ENCODE measurements at places on chromosomes 13 and 19.
A peak's percentile ranks its signal among the peaks of the same experiment; 100 is the strongest.

GRCh38 chr19:32224371-32225244 lies 120.8 kb upstream of the ZNF507 start:
- peak; percentile 72 for DNase-seq

DNA sequence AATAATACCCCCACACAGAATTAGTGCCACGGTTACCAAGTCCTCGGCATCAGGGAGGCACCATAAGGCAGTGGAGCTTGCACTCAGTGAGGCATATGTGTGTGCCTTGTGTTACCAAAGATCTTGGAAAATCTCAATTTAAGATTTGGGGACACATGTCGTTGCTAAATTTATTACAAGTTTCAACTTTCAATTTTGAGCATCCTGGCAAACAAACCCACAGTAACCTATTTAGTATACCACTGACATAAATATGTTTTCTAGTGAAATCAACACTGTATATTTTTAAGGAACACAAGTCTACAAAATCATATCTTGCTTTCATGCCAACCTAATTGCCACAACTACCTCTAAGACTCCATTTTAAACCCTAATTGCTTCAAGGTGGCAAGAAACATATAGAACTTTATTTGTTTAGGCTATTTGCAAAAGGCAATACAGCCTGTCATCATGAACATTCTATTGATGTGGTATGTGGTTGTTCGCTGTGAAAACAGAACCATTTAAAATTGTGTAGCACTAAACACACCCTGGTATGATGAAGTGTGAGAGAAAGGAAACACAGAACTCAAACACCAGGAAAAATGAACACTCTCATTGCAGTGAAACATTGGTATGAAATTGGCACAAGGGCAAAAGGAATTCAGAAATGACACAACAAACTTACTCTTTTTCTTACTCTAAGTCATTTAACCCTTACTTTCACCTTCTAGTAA lies 531.1 kb downstream of the IRS2 start:
- no peak for DNase-seq

GRCh38 chr19:56972291-56972841 lies 131.8 kb upstream of the PEG3 start:
- DNase-seq: no peak

- no peak for DNase-seq
Measured at GRCh38 chr19:47111682-47112165, 1.9 kb downstream of the ZC3H4 start.

DNA sequence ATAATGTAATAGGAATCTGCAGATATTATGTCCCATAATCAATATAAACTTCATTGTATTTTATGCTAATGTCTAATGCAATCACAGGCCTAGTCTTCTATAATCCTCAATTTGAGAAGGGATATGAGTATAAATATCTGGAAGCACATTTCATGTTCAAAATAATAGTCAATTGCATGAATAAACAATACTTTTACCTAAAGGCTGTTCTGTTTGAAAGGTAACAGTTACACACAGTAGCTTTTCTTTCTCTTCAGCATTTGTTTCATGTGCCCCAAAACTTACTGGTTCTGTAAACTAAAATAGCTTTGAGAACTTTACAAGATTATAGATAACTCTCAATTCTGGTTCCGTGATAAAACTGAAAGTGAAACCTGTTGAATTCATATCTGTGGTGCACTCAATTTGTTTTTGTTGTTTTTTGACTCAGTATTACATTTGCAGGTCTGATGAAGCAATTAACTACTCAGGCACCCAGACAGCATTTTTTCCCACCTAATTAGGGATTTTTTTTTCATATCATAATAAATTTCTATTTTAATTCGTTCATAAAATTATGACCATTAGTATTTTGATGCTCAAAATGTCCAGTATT lies 1193.8 kb downstream of the SLITRK1 start:
- no peak for DNase-seq

- peak; percentile 80 for DNase-seq
Measured at GRCh38 chr13:113584205-113584869, at the start of gene TFDP1. Gene TFDP1 (plus strand): TSS chr13:113584753. CDS start chr13:113585838, 1,085 bp downstream.

- DNase-seq: no peak
Measured at GRCh38 chr13:38421590-38422560, 72.2 kb downstream of the UFM1 start.

DNA sequence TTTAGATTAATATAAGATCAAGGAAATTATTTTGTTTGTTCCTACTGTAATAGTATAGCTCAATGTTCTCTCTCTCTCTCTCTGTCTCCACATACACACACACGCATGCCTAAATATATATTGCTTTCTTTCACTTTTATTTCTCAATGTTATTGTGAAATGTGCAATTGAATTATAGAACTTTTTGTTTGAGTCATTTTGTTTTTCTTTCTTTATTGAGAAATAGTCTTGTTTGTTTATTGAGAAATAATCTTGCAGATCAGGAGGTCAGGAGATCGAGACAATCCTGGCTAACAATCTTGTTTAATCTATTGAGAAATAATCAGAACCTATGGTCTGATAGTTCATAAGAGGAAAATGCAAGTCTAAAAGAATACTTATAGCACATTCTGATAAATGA lies 1581.3 kb downstream of the EFNB2 start:
- no peak for DNase-seq

DNA sequence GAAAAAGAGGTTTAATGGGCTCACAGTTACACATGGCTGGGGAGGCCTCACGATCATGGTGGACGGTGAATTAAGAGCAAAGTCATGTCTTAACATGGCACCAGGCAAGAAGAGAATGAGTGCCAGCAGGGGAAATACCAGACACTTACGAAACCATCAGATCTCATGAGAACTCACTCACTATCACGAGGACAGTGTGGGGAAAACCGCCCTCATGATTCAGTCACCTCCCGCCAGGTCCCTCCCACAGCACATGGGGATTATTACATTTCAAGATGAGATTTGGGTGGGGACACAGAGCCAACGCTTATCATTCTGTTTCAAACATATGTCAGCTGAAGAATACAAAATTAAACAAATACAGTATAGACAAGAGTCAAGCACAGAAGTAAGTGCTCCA lies 165.1 kb downstream of the PCCA start:
- DNase-seq: no peak

DNA sequence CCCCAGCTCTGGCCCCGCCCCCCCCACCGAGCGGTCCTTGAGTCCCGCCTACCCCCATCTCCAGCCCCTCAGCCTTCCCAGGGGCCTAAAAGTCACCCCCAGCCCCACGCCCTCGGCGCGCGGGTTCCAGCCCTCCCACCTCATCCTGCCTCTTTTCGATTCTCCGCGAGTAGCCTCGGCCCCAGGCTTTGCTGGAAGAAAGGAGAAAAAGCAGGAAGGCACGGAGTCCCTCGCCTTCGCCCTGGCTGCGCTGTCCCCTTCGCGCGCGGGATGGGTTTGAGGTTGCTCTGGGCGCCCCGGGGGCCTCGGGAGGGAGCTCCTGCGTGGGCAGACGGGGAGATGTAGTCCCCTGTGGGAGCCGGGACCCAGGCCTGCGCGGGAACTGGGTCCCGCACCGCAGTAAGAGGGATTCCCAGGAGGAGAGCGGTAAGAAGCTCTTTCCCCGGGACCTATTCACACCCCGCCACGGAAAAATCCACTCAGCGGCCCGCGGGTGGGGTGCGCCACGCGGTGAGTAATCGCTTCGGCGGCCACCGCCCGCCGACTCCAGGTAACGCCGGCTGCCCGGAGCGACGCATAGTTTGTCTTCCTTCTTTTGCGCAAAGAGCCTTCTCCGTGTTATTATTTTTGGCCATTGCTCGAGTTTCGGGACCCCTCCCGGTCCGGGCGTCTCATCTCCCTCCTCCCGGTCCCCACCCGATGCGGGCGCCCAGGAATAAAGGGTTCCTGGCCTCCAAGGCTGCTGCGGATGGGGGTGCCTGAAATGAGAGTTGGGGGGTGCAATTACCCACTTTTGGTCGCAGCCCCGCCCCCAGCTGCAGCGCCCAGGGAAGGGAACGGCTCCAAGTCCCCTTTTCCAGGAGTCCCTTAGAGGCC lies 865 bp upstream of the CRLF1 start:
- DNase-seq: no peak

All from DMS79 (cell line).